ENCODE measurements at places on chromosomes 5 and 9.

GRCh38 chr9:27618066-27618465, 44.8 kb upstream of the C9orf72 start:
- DNase-seq = no peak

DNA sequence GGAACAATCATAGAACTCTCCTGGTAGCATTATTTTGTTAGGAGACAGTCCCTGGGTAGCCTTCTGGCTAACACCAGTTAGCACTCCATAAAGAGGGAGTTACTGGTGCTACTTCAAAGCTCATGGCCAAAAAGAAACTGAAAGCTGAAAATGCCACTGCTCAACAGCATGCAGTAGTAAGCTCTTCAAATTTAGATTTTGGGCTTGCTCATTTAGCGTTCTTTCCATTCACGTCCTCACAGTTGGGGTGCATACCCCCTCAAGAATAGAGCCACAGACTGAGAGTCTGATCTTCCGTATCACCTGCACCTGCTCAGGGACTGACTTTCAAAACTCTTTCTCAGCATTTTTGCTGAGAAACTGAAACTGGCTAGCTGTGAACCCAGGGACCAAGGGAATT, 24.7 kb downstream of the NTRK2 start:
- no peak for DNase-seq

- DNase-seq = no peak
These were observed 12.0 kb upstream of the DAP start for GRCh38 chr5:10772901-10773585.

GRCh38 chr5:173941758-173942401, 47.1 kb upstream of the C5orf47 start:
- no peak for DNase-seq

- peak; percentile 85 for DNase-seq
These were observed at the start of gene JAKMIP2 for GRCh38 chr5:147782110-147783028. TSS of gene JAKMIP2 (minus strand) at chr5:147782728. CDS start at chr5:147671806, 110,922 bp downstream.

- peak; percentile 22 for DNase-seq
These were observed 39.3 kb downstream of the CLINT1 start for GRCh38 chr5:157819502-157820115.

DNA sequence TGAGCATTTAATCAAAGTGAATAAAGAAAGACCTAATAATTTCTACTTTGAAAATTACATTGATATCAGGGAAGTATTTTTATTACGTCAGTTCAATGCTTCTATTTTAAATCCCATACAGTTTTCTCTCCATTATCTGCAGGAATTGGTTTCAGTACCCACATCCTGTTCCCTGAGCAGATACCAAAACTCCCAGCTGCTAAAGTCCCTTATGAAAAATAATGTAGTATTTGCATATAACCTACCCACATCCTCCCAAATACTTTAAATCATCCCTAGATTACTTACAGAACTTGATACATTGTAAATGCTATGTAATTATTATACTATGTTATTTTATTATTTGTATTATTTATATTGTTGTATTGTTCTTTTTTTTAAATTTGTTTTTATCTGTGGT, 125.4 kb upstream of the MINAR2 start:
- no peak for DNase-seq

- DNase-seq = no peak
These were observed 30.4 kb downstream of the DUSP1 start for GRCh38 chr5:172740428-172741205.

DNA sequence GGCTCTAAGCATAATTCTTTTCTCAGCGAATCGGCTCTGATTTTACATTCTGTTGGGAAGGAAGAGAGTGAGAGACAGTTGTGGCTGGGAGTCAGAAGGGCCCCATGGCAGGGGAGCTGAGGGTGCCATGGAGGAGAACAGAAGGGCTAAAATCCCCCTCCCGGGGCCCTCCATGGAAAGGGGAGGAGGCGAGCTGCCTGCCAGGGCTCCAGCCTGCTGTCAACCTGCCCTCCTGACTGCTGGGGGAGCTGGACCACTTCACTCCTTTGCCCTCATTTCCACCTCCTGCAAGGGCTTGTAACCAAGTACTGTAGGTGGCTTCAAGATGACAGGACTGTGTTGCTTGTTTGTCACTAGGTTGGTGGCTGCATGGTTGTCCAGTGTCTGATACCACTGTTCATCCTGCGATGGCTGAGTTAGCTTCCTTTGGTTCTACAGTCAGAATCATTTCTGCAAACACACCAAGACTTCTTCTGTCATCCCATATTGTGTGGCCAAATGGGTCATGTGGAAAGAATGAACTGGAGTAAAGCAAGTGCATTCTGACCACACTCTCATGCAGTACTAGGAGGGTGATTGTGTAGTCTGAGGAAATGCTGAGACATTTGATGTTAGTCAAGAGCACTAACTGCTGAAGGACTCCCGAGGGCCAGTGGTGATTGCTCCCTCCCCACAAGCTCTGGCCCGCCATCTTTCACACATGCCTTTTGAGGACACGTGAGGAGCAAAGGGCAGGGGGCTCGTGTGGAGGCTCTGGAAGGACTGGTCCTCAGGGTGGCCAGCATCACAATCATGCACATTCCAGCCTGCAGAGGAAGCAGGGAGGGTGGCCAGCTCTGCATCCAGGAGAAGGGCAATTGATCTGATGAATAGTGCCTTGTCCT, 307.2 kb downstream of the GADD45G start:
- no peak for DNase-seq

- no peak for DNase-seq
These were observed 106.1 kb upstream of the FGF10 start for GRCh38 chr5:44495280-44495679.

DNA sequence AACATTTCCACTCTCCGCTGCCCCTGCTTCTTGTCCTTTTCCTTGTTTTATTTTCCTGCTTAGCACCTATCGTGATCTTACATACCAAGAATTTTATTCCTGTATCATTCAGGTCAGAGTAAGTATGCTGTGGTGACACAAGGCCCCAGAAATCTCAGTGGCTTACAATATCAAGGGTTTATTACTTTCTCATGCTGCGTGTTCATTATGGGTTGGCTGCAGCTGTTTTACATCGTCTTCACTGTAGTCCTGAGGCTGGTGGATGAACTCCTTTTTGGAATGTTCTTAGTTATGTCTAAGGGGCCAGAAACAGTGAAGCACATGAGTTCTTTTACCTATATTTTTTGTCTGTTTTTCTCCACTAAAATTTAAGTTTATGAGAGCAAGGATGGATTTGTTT, 51.2 kb downstream of the FCHO2 start:
- no peak for DNase-seq

DNA sequence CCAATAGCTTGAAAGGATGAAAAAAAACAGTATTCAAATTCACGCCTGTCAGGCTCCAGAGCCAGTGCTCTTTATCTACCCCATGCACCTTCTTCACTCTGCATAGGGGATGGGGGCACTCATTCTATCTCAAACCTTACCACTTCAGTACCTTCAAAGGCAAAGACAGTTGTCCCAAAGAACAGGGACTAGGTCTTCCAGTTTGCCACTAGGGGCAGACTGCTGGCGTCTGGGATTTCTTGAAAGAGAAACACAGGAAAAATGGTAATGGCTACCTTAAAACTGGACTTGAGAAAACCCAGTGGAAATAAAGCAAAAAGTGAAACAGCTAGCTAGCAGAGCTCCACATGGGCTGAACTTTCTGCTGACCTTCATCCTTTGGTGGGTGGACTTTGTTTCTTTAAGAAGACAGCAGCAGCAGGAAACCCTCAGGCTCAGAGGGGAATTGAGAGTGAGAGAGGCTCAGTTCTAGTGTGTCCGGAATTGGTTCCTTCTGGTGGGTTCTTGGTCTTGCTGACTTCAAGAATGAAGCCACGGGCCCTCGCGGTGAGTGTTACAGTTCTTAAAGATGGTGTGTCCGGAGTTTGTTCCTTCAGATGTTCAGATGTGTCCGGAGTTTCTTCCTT, 41.0 kb upstream of the SLC36A1 start:
- DNase-seq = no peak

DNA sequence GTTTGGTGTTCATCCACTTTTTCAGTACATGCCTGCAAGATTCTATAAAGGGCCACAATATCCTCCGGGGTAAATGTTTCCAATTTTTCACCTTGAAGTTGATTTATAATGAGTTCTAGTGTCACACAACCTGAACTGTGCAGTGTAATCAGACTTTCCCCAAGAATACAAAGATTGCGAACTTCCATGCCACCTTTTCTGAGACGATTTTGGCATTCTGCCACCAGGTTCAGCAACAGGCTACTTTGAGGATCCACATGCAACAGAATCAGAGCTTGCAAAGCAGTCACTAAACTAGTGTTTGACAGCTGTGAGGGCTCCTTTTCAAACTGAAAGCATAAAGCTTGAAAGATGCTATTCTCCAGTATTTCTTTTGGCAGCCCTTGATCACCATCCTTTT, 1.6 kb downstream of the FASTKD3 start:
- DNase-seq = no peak

GRCh38 chr9:129687391-129687790, 21.9 kb downstream of the PRRX2 start:
- DNase-seq = no peak

DNA sequence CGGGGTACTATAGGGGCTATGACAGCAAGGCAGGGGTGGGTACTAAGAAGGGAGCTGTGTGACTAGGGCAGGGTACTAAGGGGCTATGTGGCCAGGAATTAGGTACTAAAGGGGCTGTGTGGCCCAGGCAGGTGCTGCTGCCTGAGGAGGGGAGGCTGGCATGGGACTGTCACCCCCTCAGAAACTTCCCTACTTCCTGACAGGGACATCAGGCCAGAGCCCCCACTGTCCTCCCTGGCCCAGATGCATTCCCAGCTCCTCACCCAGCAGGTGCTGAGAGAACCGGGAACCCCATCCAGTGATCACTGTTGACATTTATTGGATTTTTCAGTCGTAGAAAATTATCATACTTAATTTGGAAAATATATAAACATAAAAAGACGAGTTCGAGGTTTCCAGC, 26.6 kb downstream of the IRX2 start:
- DNase-seq = no peak

All from left lung (tissue), 14 donors.